ENCODE measurements at places on chromosomes 11 and 22.
A peak's percentile ranks its signal among the peaks of the same experiment; 100 is the strongest.

DNA sequence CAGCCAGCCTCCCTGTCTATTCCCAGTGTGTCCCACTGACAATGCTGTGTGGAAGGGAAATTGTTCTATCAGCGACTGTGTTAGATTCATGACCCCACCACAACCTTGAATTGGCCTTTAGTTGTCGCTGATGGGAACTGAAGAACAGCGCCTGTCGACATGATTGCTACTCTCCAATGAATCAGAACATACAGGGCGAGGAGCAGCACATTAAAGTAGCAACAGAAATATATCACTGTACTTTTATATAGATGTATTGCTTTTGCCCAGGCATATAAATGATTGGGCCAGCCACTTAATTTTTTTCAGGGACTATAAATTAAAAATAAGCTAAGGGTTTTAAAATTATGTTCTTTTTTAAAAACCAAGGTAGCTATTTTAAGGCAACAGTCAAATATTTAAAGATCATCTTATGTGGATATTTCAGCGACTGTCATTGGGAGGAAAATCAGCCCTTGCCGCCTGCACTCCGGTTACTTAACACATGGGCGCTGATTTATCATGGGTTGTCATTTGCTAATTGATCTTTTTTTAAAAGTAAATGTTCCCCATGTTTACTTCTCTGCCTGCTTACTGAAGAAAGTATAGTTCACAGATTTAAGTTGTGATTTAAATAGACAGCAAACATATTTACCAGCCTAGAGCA, 42.1 kb downstream of the ARL14EP start:
- no peak for DNase-seq

DNA sequence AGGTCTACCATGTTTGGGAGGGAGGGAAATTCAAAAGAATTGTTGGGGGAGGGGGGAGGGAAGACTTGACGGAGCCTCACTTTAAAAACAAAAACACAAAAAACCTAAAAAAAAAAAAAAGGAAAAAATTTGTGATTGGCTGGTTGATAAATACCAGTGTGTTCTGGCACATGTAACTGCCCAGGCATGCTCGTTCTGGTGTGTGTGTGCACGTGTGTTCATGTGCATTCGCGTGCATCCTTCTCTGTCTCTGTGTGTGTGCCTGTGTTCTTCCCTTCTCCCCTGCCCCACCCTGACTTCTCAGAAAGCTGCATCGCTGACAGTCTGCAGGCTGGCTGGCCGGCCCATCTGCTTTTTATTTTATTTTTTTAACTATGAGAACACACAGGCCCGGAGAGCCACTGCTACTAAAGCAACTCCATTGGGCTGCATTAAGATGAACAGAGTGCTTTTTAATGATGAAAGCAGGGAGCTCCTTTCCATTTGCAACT, 22.6 kb upstream of the ADSL start:
- DNase-seq, result no peak

DNA sequence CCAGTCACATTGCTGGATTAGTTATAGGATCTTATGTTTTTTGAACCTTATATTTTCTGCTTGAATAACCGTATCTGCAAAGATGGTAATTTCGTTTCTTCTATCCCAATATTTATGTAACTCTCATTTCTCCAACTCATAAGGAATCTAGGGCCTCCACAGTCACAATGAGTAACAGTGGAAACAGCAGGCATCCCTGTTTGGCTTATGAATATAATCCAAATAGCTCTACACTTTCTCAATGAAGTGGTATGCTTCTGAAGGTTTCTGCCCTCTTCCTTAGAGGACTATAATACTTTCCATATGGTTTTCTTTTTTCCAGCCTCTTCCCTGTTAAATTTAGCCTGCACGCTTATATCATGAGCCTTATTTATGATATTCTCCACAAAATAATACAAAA, 16.5 kb downstream of the ATP6V1E1 start:
- DNase-seq, result no peak

DNA sequence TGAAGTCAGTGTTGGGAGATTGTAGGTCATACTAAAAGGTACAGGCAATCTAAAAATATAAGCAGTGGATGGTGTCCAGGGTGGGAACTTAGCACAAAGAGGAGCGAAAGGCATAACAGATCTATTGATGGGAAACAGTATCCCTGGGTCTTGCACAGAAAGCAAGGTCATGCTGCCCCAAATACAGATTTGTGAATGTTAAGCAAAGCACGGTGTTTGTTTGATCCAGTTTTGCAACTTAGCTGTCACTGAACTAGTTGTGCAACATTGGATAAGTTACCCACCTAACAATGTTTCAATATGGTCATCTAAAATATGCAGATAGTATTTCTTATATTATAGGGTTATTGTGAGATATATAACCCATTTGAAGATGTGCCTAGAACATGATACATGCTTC, 162.9 kb downstream of the BLID start:
- DNase-seq, result no peak

DNA sequence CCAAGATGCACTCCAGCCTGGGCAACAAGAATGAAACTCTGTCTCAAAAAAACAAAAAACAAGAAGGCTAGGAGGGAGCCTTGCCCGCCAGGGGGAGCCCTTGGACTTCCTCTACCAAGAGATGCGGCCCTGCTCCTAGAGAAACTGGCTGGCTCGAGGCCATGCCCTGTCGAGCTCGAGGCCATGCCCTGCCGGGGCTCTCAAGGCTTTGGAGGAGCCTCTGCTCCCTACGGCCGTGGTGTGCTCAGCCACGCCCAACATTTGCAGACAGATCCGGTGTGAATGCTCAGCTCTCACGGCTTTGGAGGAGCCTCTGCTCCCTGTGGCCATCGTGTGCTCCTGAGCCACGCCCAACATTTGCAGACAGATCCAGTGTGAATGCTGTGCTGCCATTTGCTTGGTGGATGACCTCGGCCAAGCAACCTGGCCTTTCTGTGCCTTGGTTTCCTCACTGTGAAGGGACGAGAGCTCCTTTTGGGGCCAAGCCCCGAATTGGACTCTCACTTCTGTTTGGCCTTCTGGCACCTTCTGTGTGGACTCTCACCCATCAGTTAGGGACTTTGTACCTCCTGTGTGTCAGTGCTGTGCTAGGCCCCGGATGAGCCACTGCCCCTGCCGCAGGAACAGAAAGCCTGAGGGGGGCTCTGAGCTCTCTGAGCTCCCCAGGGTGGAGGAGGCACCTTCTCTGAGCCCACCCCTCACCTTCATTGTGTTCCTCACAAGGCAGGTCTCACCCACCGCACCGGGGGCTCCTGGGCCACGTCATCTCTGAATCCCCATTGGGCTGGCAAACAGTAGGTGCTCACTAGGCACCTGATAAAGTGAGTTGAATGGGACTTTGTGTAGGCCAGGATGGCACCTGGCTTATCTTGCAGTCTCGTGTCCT, 14.1 kb downstream of the C11orf24 start:
- peak; percentile 87 for DNase-seq

DNA sequence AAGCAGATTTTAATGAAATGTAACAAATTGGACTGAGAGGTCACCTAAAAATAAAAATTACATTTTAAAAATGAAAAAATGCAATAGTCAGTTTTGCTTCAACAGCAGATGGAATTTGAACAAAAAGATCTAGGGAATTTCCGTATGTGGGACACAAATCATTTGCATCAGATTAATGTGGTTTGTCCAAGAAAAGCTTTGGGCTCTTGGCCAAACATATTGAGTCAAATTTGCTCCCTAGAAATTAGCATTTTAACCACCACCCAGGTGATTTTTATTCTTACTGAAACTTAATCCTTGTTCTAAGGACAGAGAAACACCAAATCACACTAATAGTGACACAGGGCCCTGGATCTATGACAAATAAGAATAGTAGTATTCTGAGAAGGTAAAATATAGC, 1477.8 kb downstream of the FAM181B start:
- no peak for DNase-seq

DNA sequence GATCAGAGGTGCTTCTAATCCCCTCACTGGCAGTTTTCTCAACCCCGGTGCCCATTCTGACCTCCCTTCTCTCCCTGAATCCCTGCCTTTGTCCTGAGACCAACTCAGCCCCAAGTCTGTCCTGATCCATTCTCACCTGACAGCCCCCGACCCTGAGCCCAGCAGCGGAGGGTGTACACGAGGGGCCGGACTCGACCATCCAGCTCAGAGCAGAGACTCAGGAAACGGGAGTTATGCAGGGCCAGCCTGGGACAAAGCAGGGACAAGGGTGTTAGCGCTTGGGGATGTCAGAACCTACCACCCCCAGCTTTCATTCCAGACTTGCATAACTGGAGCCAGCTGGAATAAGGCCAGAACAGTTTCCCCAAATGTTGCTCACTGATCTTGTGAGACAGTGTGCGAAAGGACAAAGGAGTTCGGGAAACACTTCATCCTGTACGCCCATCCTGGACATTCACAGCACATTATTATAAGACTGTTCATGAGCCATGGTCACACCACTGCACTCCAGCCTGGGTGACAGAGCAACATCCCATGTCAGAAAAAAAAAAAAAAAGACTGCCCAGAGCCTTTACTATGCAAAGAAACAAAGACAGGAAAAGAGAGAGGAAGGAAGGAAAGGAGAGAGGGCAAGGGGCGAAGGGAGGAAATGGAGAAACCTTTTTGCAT, 3.5 kb upstream of the EEF1G start:
- DNase-seq, result no peak

- no peak for DNase-seq
These were observed 24.1 kb downstream of the CTSC start for GRCh38 chr11:88313441-88313840.

GRCh38 chr11:70733327-70734325, 335.3 kb downstream of the CTTN start:
- no peak for DNase-seq

- no peak for DNase-seq
These were observed 100.6 kb downstream of the PHF21B start for GRCh38 chr22:44909241-44909640.

GRCh38 chr11:8023831-8024555, 36.9 kb downstream of the EIF3F start:
- no peak for DNase-seq

- DNase-seq, result no peak
These were observed 20.5 kb downstream of the EPS8L2 start for GRCh38 chr11:726278-727220.

- DNase-seq, result no peak
These were observed 85.2 kb upstream of the VPREB1 start for GRCh38 chr22:22159384-22159783.
